ENCODE measurements at places on chromosomes 3 and 15.

GRCh38 chr3:36477655-36478054 lies 97.4 kb downstream of the STAC start:
- no peak for DNase-seq

GRCh38 chr15:78130466-78131294 lies 565 bp downstream of the CIB2 start:
- no peak for DNase-seq

- no peak for DNase-seq
These were observed 58.7 kb upstream of the CHST2 start for GRCh38 chr3:143060906-143061305.

DNA sequence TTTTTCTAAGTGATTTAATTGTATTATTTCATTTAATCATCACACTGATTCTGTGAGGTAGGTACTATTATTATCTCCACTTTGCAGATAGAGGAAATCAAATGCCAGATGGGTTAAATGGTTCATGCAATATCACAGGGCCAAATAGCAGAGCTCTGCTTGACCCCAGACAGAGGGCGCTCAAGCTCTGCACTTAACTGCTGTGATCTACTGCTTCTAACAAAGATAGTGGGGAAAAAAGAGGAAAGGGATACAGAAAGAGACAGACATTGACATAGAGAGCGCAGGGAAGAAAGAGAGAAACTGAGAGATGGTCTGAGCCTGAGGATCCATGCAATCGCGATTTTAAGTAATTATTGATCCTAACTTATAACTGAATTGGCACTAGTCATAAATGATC lies 279.1 kb upstream of the THRB start:
- no peak for DNase-seq

- no peak for DNase-seq
These were observed 6.0 kb downstream of the CCDC174 start for GRCh38 chr3:14657579-14657978.

GRCh38 chr3:54342676-54343075 lies 220.3 kb downstream of the CACNA2D3 start:
- no peak for DNase-seq

DNA sequence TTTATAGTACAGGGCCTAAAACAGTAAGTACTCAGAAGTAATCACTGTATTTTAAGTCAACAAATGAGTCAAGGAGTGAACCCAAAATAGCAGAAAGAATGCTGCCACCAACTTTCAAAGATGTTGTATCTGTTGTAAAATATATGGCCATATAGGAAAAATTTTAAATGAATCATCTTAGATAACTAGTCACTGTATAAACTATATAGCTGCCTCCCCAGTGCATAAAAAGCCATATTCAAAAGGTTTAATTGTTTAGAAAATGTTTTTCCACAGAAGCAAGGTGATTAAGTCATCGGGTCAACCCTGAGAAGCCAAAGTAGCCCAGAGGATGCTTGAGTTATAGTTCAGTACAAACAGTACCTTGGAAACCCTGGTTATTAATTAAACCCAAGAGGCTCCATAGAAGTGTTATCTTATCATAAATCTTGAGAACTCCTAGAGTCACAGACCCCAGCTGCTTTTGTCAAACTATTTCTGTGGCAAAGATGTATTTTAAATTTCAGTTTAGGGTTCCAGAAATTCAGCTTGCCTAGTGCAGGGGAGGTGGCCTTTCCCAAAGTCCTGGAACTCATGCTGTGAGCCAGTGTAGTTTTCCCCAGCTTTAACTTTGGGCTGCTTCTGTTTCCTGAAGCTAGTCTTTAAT lies 39.2 kb downstream of the MBNL1 start:
- no peak for DNase-seq

- DNase-seq, result no peak
These were observed 70.1 kb downstream of the NCEH1 start for GRCh38 chr3:172640751-172641150.

GRCh38 chr3:28564211-28564610 lies 215.6 kb upstream of the AZI2 start:
- no peak for DNase-seq

DNA sequence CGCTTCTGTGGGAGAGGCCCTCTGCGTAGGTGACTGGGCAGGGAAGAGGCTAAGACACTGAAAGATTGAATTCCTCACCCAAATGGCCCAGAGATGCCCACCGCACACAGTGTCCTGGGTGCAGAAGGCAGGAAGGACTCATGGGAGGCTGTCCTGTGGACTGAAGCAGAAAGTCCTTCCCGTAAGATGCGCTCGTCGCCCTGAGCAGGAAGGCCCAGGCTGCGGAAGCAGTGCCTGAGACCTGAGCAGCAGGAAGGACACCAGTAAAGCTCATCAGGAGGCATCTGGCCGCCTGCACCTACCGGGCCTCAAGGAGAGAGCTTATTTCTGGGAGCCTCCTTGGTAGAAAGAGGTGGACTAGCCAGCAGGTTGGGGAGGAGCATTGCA lies 3.3 kb downstream of the PAK6 start:
- DNase-seq, result no peak

DNA sequence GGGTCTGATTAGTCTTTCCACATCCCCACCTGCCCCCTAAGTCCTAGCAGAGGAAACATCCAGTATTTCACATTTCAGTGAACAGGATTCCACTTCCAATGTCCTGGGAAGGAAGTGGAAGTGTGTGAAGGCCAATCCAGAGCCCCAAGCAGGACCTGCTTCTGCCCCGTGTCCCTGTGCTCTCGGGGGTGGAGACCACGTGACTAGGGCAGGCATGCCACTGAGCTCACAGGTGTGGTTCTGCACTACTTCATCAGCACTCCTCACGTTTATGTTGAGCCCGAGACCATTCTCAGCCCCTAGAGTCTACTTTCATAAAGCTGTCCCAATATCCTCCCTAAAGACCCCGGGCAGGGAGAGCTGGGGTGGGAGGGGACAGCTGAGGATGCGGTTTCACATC lies 84.3 kb downstream of the RAB11A start:
- no peak for DNase-seq

DNA sequence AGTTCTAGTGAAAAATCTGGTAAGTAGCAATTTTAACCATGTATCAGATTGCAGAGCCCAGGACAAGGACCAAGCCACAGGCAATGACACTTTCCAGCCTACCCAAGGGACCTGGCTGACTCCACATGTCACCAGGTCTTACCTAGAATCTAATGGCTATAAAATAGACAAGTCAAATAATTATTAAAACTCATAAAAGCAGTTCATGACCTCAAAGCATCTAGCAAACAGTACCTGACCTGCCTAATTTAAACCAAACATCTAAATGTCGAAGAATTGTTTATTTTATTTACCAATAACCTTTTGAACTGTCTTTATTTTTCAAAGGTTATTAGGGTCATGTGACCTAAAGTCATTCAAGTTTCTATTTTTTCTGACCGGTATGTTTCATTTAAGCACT lies 35.6 kb upstream of the MKRN3 start:
- no peak for DNase-seq

GRCh38 chr3:38634111-38634510 lies 15.4 kb downstream of the SCN5A start:
- DNase-seq, result no peak

GRCh38 chr3:30011237-30011803 lies 595.1 kb upstream of the TGFBR2 start:
- no peak for DNase-seq

DNA sequence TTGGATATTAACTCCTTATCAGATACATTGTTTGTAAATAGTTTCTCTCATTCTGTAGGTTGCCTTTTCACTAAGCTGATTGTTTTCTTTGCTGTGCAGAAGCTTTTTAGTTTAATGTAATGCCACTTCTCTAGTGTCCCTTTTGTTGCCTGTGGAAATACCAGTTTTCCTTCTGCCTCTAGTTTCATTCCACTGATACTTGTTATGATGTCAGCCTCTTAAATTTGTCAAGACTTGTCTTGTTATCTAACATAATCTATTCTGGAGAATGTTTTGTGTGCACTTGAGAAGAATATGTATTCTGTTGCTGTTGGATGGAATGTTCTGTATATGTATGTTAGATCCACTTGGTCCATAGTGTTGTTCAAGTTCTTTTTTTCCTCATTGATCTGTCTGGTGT lies 18.0 kb upstream of the CEP152 start:
- DNase-seq, result no peak

DNA sequence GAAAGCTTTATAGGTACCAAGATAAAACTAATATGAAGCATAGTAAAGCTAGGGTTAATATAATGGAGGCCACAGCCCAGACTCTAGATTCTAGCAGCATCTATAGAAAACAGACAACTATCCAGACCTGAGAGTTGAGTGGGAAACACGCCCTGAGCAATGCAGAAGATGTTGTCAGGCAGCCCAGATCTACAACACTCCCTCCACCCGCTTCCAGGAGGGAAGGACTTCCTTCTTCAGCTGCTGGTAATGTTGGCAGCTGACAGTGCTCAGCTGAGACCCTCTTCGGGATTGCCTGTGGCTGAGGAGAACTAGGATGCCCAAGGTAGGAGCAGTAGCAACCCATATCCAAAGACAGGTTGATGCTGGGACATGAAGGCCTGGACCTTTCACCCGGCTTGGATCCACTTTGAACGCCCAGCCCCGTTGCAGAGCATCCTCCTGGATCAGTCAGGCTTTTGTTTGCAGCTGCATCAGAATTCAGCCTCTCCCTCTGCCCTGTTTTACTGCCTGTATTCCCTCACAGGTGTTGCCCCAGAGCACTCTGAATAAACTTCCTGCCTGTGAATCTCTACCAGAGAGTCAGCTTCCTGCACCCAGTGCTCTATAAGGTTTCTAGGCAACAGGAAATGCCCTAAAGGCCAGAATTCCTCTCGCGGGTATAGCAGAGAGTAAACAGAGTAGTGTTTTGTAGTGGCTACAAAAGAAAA lies 174.7 kb upstream of the IL12A start:
- DNase-seq, result no peak

DNA sequence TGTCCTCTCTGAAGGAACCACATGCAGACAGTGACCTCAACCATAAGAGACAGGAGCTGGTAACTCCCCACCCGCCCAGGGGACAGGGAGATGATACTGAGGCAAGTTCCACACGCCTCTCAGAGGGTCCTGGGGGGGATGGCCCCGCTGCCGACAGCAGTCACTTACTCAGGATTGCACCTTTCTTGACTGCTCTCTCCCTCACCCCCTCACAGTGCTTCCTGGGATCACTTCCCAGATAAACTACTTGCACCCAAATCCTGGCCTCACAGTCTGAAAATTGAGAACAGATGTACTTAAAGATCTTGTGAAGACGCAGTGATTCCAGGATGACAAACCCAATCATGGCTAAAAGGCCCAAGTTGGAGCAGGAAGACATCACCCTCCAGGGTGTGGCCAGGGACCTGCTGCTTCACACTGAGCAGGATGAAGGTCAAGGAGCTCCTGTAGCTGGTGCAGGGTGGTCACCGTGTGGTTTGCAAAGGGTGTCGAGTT lies 207.6 kb downstream of the ADAMTS17 start:
- no peak for DNase-seq

GRCh38 chr15:69100821-69101220 lies 59.6 kb upstream of the GLCE start:
- no peak for DNase-seq

- no peak for DNase-seq
These were observed 302.3 kb upstream of the ICE2 start for GRCh38 chr15:60781211-60781713.

GRCh38 chr3:43866529-43867353 lies 176.0 kb downstream of the ABHD5 start:
- no peak for DNase-seq

DNA sequence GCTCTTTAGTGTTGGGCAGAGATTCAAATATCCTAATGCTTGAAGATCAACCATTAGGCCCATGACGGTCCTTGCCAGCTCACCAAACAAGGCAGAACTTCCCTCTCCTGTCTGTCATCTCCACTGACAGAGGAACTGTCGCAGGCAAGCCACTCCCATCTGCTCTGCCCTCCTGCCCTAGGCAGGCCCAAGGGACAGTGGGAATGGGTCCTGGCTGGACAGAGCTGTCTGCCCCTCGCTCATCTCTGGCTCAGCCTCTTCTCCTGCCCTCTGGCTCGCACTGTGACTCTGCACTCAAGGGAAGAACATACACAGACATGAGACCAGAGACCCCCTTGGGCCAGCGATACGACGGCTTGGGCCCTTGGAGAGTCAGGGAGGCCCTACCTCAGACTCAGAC lies 7.6 kb upstream of the MUSTN1 start:
- no peak for DNase-seq

GRCh38 chr3:194727435-194728128 lies 41.9 kb downstream of the FAM43A start:
- DNase-seq, result no peak

DNA sequence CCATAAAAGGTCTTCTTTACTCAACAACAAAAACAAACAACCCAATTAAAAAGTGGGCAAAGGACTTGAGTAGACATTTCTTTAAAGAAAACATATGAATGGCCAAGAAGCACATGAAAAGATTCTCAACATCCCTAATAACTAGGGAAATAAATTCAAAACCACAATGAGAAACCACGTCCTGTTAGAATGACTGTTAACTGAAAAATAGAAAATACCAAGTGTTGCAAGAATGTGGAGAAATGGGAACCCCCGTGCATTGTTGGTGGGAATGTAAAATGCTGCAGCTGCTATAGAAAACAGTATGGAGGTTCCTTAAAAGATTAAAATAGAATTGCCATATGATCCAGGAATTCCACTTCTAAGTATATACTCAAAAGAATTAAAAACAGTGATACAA lies 34.8 kb downstream of the NMNAT3 start:
- DNase-seq, result no peak

DNA sequence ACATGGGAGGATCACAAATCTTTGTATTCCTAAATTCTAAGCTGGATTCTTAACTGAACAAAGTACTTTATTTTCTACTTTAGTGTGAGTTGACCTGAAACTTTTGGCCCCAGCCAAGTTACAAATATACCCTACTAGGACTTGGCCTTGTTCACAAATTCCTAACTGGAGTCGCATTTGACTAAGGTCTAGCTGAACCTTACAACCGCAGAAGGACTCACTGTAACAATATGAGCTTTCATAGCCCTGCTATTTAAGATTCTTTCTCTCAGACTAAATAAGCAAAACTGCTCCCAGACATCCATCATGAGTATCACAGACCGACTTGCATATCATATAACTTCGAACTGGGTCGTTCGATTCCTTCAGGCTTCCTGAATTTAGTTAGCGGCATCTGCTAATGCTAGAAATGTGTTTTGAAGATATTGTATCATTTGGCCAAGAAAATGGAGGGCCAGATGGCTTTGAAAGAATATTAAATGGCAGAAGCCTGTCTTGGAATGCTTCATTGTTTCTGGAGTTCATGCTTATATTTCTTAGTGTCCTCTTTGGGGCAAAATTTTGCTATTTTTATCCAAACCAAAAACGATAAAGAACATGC lies 28.4 kb upstream of the ADAMTS9 start:
- no peak for DNase-seq

DNA sequence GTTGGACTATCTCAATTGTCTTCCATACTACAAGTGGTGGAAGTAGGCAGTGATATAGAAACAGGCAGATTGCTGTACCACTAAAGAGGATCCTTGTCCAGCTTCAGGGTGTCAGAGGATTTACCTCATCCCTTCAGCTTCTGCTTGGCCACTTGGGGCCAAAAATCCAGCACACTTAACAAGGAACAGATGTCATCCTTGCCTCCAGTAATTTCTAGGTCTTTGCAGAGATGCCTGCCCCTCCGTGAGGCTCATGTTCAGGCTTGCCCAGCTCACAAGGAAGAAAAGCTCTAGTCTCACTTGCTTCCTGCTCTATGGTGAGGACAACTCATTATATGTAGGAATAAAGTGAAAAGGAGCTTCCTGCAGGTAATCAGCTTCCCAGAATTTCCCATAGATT lies 510.3 kb downstream of the EPHA3 start:
- DNase-seq, result no peak

- DNase-seq, result no peak
These were observed 355.1 kb upstream of the WNT5A start for GRCh38 chr3:55842204-55842603.
